ENCODE measurements at places on chromosomes 1 and 21.

DNA sequence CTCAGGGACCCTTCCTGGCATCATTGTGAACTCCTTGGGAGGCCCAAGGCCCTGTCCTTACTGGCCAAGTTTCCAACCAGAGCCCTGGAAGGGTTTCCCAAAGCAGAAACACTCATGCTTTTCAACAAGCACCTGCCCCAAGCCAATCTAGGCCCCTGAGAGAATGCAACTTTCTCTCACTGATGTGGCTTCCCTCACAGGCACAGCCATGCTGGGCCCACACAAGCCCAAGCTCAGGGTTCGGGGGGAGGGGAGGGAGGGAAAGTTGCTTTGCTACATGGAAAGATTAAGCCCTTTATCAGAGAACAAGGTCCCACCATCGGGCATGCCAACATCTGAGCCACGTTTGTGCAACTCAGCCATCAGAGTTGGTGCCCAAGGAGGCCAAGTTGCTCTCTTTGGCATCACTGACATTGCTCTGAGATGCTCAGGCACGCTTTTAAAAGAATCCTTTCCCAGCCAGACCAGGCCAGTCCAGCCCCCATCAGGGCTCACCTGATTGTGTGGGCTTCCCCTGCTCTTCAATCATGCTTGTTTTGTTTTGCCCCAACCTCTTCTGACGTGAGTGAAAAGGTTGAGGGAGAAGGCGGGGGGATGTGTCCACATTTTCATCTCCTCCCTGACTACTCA, 43.5 kb downstream of the RIMS3 start:
- no peak for DNase-seq

- DNase-seq: no peak
These were observed 197.4 kb downstream of the RRAGC start for GRCh38 chr1:38662126-38662525.

- DNase-seq: peak; percentile 52
These were observed 10.4 kb downstream of the BCAN start for GRCh38 chr1:156652131-156652991.

DNA sequence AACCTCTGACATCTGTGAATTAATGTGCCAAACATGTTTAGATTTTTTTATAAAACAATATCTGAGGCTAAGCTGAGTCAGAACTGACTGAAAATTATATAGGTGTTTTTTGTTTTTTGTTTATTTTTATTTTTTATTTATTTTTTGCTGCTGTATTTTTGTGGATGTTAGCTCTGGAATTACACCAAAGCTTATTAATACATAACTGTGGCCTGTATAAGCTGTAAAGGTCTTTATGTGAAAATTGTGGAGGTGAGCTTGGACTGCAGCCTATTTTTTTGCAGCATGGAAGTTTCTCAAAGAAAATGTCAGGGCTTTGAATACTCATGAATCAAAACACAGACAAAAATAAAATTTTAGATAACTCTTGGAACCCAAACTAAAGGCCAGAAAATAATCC, 199.8 kb downstream of the CHRM3 start:
- no peak for DNase-seq

GRCh38 chr1:156200044-156200443, 6.1 kb downstream of the SLC25A44 start:
- DNase-seq: no peak

GRCh38 chr1:103265551-103265950, 157.2 kb upstream of the COL11A1 start:
- no peak for DNase-seq

DNA sequence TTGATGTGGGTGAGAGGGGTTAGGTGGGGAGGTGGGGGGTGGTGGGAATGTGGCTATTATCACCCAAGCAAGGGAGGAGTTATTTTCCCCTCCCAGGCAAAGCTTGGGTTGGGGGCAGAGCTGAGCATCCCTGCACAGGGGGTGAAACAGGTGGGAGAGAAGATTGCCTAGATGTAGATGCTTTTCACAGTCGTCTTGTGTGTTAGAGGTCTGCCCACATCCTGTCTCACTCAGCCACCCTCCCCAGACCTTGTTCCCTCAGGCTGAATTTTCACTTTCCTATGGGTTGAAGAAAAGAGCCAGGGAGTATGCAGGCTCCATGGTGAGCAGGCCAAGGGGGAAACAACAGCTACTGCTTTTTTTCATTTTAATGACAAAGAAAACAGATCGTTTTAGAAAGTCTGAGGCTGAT, 223.5 kb downstream of the KIF26B start:
- peak; percentile 64 for DNase-seq

DNA sequence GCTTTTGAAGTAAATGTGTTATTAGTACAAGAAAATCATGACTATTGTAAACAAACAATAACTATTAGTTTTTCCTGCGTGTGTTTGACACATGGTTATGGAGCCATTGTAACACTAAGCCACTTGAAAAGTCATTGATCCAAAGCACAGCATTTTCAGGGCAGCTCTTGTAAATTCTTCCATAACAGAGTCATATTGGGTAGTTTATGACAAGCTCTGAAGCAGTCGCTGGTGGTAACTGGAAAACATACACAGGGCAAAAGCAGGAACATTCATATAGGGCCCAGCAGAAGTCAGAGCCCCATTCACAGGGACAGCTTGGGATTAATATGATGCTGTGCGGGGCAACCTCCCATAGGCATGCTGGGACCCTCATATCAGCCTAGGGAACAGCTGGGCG, 483.2 kb upstream of the PTBP2 start:
- DNase-seq: no peak

- DNase-seq: no peak
These were observed 13.3 kb downstream of the SLC66A1 start for GRCh38 chr1:19325368-19325957.
